ENCODE measurements at places on chromosomes 16 and 17.
A peak's percentile ranks its signal among the peaks of the same experiment; 100 is the strongest.

GRCh38 chr17:1558401-1558800 lies 4.2 kb downstream of the PITPNA start:
- no peak for DNase-seq

DNA sequence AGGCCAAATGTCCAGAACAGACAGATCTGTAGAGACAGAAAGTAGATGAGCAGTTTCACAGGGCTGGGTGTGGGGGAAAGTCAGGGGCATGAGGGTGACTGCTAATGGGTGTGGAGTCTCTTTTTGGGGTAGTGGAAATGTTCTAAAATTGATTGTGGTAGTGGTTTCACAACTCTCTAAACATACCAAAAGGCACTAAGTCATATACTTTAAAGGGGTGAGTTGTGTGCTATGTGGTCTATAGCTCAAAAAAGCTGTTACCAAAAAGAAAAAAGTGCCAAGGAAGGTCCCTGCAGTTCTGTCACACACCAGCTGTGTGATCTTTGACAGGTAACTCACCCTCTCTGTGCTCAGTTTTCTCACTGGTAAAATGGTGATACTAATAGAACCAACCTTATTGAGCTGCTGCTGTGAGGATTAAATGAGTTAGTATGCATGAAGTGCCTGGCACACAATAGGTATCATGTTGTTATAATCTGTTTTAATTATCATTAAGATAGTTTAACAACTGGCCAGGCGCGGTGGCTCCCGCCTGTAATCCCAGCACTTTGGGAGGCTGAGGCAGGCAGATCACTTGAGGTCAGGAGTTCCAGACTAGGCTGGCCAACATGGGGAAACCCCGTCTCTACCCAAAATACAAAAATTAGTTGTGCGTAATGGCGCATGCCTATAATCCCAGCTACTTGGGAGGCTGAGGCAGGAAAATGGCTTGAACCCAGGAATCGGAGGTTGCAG lies 10.3 kb downstream of the ITGAX start:
- no peak for DNase-seq

- no peak for DNase-seq
Measured at GRCh38 chr17:28030386-28030785, 12.1 kb upstream of the NLK start.

- no peak for DNase-seq
Measured at GRCh38 chr17:71505200-71505599, 615.6 kb upstream of the SOX9 start.

DNA sequence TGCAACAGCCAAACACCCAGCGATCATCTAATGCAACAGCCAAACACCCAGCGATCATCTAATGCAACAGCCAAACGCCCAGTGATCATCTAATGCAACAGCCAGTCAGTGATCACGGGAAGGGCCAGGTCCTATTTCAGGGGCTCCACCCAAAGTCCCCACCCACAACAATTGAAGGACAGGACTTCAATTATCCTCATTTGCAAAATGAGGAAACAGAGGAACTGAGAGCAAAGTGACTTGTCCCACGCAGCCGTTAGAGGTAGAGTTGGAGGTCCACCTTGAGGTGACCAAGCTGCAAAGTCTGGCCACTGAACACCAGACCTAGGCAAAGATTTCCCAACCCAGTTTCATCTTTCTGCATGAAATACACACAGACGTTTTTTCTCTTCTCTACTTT lies 3.7 kb downstream of the ZG16B start:
- DNase-seq, result no peak

GRCh38 chr16:64391063-64391600 lies 730.7 kb downstream of the CDH11 start:
- no peak for DNase-seq

DNA sequence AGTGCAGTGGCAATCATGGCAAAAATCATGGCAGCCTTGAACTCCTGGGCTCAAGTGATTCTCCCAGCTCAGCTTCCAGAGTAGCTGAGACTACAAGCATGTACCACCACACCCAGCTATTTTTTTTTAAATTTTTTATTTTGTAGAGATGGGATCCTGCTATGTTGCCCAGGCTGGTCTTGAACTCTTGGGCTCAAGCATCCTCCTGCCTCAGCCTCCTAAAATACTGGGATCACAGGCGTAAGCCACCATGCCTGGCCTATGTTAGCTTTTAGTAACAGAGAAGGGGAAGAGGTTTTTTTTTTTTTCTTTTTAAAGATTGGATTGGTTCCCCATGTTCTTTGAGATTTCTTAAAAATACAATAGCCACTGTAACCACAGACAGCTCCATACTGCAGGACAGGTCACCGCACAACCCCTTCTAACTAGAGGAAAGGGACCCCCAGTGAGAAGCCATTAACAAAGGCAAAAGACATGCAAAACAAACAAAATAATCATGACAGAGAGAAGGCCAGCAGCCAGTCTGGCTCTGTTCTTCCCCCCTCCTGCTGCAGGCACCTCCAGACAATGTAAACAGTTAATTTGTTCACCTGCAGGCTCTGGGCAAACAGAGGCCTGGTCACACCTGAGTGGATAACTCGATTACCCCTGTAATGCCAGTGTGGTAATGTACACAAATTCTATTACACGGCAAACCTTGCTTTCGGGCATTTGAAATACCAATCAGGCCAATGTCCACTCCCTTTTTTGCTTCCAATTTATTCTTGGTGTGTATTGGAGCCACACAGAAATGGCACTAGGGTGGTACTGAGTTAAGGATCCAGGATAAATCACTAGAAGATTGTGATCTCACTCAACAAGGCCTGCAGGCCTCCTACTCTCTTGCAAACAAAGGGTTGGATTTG lies 52.9 kb downstream of the SNX11 start:
- no peak for DNase-seq

DNA sequence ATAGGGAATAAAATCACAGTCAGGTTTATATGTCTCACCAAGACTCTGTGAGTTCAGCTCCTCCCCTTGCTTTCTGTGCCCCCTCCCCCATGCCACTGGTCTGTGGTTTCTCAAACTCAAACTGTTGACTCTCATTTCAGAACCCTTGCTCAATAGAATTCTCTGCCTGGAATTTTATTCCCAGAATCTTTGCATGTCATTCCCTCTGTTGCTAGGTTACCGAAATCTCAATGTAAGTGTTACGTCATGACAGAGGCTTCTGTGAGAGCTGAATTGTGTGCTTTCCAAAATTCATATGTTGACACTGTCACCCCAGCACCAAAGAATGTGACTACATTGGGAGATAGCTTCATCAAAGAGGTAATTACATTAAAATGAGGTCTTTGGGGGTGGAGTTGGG lies 1938.8 kb downstream of the TP53TG3F start:
- DNase-seq, result no peak

GRCh38 chr16:73998707-73999106 lies 297.9 kb upstream of the PSMD7 start:
- no peak for DNase-seq

- no peak for DNase-seq
Measured at GRCh38 chr17:57324631-57325030, 68.3 kb downstream of the MSI2 start.

- DNase-seq, result no peak
Measured at GRCh38 chr17:15649861-15650421, 30.4 kb upstream of the FBXW10B start.

DNA sequence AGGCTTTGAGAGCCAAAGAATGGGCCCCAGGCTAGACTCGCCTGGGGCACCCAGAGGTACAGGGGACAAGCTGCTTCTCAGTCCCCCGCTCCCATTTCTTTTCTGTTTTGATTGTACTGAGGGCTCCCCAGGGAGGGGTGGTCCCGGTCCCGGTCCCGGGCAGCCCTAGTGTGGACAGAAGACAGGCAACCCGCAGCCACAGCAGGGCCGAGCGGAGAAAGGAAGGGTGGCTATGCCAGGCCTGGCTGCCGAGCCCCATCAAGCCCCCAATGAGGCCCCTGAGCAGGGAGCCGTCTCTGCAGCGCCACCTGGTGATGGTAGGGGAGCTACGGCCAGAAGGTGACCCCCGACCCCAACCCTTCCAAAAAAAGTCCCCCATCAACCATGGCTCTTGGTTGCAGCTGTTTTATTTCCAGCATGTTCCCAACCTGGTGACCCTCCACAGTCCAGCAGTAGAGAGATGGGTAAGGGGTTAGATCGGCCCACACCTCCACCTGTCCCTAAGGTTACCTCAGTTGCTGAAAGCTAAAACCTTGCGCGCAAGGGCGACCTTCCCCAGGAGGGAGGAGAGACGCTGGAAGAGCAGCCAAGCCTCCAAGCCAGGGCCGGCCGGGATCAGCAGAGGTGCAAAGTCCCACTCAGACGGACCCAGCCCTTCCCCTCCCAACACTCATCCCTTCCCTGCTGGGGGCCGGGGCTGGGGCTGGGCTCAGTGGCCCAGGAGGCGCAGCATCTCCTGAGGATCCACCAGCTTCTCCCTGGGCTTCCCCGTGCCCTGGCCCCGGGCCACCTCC lies 2.6 kb upstream of the GRIN2C start:
- peak; percentile 78 for DNase-seq

GRCh38 chr16:5895976-5896375 lies 798.4 kb upstream of the EEF2KMT start:
- DNase-seq, result no peak
